WTC11 (cell line): ENCODE measurements at places on chromosomes 12 and 14. TPM values are rescaled to one million over a fixed set of nuclear protein-coding genes. Genes with fewer than 3 reads are reported as not detected.

GRCh38 chr12:27424631-27425230 is 21.8 kb upstream of the SMCO2 start:
- DNase-seq = no peak

- DNase-seq = no peak
Observed at GRCh38 chr14:28083389-28083788, 683.2 kb upstream of the FOXG1 start.

DNA sequence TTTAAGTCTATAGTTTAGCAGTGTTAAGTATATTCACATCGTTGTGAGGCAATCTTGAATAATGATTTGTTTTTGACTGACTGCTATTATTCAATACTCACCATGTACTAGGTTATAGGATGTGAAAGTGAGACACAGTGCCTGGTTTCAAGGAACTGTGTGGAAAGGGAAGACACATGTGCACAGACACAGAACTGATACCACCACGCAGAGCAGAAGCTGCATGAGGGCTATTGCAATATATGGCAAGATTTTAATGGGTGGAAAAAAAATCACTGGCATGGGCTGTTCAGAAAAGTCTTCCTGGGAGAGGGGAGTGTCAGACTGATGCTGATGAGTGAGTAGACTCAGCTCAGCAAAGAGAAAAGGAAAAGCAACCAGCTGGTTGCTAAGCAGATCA is 10.4 kb downstream of the SLC7A8 start:
- DNase-seq = no peak

DNA sequence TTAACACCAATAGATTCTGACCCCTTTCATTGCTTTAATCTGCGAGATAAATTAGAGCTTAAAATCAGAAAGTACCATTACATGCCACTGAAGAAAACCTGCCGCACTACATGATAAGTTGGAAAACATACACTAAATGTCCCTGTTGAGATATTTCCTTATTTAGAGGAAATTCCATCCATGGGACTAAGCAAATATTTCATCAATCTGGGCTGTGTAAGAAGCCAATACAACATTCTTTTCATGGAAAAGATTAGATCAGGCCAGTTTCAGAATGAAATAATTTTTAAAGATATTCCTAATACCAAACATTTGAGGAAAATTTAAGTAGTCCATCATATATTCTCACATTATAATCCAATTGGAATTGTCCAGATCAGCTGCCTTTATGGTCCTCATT is 112.8 kb downstream of the LLPH start:
- DNase-seq = no peak

DNA sequence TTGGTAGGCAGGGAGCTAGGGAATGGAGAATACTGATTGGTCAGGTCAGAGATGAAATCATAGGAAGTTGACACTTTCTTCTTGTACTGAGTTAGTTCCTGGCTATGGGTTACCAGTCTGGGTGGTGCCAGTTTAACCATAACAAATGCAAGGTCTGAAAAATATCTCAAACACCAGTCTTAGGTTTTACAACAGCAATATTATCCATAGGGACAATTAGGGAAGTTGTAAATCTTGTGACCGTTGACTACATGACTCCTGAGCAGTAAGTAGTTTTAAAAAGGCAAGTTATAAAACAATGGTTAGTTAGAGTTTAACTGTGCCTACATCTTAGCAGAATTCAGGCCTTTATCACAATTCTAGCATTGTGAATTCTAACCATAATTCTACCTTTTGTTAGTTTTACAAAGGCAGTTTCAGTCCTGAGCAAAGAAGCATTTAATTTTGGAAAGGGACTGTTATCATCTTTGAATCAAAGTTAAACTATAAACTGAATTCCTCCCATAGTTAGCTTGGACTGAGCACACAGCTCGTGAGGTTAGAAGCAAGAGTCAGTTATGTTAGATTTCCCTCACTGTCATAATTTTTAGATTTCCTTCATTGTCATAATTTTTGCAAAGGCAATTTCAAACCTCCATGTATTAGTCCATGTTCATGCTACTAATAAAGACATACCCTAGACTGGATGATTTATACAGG is 19.7 kb upstream of the MON2 start:
- DNase-seq = no peak

NXPH4 gene
- 3.7 to 4.9 TPM (median 4.4 TPM) in 3 replicates for total RNA-seq

GALNT8 gene
- total RNA-seq = 6.0 to 8.8 TPM (median 7.2 TPM) in 3 replicates

ADCY6 gene
- 11.9 to 12.8 TPM (median 12.2 TPM) in 3 replicates for total RNA-seq

MANSC4 gene
- total RNA-seq = not detected in 3 replicates

MUCL1 gene
- not detected in 3 replicates for total RNA-seq

PRPH gene
- 0.73 to 2.4 TPM (median 1.7 TPM) in 3 replicates for total RNA-seq
